ENCODE measurements at places on chromosomes 12 and 14.

GRCh38 chr12:18461758-18462157 lies 200.4 kb downstream of the PIK3C2G start:
- DNase-seq = no peak

- DNase-seq = no peak
Observed at GRCh38 chr12:126117502-126117901, 1052.3 kb downstream of the AACS start.

DNA sequence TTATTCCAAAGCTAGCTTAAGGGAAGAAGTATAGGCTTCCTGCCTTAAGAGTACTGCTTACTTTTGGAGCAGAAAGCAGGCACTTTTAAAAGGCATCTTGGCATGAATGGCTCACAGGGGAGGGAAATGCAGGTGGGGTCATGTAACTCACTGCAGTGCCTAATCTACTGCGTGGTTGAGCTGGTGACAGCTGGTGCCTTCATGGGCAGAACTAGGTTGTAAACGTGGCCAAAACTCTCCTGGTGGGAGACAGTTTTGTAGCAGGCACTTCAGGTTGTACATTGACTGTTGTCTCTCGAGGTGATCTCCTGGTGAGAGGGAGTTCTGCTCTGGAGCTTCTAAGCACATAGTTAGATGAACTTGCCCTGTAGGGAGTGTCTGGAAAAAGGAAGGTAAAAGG lies 962.5 kb downstream of the DIO2 start:
- no peak for DNase-seq

- DNase-seq = peak; percentile 66
Observed at GRCh38 chr14:54893151-54893760, 9.4 kb downstream of the GCH1 start.

GRCh38 chr12:71439613-71440344 lies at the start of gene LGR5:
TSS of gene LGR5 (plus strand) at chr12:71439798. CDS start at chr12:71440081, 283 bp downstream.
- no peak for DNase-seq

DNA sequence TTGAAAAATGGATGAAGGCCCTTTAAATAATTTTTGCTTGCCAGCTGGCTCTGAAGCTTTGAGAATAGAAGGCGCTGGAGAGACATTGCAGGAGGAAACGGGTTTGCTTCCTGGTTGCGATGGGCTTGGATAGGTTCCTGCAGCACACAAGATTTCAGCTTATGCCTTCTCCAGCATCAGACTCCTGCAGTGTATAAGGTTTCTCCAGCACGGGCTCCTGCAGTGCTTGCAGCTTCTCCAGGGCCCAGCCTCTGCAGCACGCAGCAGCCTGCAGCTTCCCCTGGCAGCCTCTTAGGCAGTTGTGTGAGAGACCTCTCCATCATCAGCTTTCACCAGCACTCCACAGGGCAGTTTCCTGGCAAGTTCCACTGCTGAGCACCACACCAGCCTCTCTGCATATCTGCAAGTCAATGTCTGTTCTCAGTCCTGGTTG lies 78.7 kb upstream of the ZDHHC17 start:
- DNase-seq = no peak

DNA sequence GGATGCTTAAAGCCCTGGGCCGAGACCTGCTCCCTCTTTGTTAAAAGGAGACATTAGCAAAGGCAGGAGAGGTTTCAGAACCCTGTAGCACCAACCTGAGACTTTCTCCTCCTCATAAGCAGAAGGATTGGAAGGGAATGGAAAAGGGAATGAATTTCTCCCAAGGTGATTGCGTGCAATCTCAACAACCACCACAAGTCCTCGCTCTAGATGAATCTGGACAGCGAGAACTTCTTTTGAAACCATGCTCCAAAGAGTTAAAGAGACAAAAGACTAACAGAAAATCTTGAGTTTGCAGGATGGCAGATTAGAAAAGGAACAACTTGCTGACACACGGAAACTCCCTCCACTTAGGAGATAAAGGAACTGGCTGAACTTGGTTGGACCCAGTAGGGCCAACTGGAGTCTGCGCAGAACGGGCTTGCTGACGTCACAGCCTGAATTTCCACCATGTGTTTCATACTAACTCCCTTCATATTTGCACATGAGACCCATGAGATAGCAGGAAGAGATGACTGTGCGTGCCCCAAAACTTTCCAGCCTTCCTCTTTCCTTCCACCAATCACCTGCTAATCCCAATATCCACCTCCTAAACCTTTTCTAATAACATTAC lies 137.0 kb downstream of the PTPN11 start:
- no peak for DNase-seq

GRCh38 chr12:54228471-54228870 lies 39.7 kb upstream of the SMUG1 start:
- DNase-seq = no peak

DNA sequence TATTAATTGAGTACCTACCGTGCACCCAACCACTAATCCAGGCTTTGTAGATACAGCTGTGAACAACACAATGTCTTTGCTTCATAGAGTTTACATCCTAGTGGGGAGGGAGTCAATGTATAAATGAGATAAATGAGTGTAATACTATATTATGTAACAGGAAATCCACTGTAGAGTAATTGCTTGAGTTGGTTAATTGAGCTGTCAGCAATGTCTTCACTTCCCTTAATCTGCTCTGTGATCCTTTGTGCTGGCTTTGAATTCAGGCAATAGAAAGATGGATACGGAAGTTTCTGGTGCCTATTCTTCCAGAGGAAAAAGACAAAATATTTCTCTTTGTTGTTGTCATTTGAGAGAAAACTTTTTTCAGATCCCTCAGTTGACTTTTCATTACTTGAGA lies 104.0 kb upstream of the SLC16A7 start:
- DNase-seq = no peak

GRCh38 chr14:36785511-36785910 lies 123.9 kb downstream of the PAX9 start:
- no peak for DNase-seq

GRCh38 chr12:93198086-93198485 lies 179.6 kb upstream of the NUDT4 start:
- DNase-seq = no peak

DNA sequence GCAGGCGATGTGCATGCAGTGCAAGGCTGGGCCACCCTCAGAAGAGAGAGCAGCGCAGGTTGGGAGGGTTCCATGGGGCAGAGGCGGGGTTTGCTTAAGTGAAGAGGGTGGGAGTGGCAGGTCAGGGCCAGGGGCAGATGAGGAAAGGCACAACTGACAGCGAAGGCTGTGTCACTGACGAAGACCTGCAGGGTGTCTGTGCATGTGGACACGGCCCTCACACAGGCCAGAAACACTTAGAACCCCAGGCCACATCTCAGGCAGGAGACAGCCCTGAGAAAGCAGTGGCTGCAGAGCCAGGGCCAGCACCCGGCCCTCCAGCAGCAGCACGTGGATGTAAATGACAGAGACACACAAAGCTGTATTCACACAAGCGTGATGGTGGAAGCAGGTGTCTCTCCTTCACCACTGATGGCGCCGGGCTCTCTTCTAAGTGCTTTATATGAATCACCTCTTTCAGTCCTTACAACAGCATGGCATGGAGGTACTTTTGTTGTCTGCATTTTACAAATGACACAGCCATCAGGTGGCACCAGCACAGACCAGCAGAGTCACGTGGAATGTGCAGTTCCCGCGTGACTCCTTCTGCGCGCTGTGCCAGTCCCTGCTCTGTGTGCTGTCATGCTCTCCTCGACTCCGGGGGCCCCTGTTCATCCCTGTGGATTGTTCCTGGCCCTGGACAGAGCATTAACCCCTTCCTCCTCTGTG lies 54.6 kb downstream of the TSPAN11 start:
- no peak for DNase-seq

DNA sequence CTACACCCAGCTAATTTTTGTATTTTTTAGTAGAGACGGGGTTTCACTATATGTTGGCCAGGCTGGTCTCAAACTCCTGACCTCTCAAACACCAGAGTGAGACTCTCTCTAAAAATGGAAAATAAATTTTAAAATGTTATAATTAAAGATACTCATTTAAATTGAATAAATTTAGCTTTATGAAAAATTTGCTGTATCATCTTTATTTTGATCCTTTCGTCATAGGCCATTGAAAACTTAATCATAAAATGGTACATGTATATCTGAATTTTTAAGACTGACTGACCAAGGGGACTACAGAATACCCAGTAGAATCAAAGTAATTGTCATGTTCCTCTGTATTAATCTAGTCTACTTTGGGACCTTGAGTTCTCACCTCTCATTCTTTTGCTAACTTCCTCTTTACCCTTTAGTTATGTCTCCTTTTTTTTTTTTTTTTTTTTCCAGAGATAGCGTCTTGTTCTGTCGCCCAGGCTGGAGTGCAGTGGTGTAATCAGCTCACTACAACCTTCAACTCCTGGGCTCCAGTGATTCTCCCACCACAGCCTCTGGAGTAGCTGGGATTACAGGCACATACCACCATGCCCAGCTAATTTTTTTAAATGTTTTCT lies 9.5 kb downstream of the RAB5B start:
- no peak for DNase-seq

DNA sequence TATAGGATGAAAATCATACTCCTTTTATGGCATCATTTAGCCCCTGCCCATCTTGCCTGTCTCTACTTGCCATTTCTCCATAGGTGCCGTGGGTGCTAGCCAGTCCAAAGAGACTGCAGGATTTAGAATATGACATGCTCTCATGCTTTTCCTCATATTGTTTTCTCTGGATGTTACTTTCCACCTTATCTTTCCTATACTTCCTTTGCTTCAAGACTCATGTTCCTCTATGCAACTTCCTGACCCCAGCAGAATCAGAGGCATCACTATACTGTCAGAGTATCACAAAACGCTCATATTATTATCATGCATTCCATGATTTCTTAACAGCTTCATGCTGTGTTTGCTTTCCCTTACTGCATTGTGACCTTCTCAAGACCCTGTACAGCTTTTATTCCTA lies 220.8 kb upstream of the ABCD2 start:
- DNase-seq = no peak

DNA sequence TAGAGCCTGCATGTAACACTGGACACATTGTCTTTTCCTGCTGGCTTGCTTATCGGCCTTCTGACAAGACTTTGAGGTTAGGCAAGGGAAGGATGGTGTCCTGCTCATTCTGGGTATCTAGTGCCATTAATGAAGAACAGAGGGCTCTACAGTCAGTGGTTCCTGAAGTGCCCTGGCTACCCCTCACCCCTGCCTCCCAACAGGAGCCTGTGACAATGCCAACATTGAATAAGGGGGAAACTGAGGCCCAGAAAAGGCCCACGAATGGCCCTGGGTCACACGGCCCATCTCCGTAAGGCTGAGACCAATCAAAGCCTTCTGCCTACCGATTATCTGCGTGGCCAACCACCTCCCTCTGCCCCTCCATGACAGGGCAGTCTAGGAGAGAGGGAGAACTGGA lies 2.1 kb downstream of the IFI27L2 start:
- no peak for DNase-seq

- DNase-seq = no peak
Observed at GRCh38 chr12:132302466-132303358, 26.7 kb downstream of the GALNT9 start.

- DNase-seq = no peak
Observed at GRCh38 chr12:123960856-123961255, 11.8 kb downstream of the CCDC92 start.

- no peak for DNase-seq
Observed at GRCh38 chr14:61203081-61203753, 77.9 kb downstream of the TMEM30B start.
